GM04504 (cell line): ENCODE measurements at places on chromosomes 3 and 15.
A peak's percentile ranks its signal among the peaks of the same experiment; 100 is the strongest.

DNA sequence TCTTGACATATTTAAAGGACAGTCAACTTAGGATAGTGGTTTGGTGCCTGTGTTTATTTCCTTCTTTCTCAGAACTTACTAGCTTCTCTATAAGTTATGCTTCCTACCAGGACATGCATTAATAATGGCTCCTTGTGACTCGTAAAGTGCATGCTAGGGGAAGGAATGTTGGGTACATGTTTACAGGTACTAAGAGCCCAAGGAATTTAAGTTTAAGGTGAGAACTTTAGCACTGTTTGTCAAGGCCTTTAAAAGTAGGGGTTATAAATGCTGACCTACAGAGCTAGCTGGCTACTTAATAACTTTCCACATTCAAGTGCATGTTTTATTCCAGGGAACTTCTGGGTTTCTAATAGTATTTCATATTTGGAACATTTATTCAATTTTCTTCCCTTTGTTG lies at the start of gene TMEM207:
Gene TMEM207, minus strand, starts transcription at position 101 of the 400 bp plus-strand sequence. Its CDS starts 92 bp downstream, at position 9.
- DNase-seq = no peak

- DNase-seq = no peak
These were observed 176.1 kb upstream of the CHL1 start for GRCh38 chr3:20421-20820.

DNA sequence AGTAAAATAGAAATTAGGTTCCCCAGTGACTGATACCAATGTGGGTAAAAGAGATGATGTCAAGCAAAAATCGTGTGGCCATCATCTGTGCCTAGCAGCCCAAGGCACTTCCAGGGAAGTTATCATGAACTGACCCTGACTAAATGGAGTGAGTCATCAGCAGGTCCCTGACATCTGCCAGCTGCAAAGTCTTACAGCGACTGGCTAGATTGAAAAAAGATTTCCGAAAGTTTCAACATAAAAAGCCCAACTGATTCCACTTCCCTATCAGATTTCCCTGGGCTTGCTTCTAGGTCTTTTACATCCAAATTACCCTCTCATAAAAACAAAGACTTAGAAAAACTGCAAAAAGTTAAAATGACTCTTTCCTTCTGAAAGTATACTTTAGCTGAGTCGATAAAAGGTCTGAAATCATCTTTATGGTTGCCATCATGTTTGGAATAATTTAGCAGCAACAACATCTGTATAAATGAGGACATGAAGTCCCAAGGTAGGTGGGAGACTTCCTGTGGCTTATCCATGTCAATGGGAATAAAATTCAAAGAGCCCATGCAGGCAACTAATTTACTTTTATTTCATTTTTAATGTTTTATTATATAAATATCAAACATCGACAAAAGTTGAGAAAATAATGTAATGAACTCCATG lies 342.8 kb downstream of the ERC2 start:
- DNase-seq = peak; percentile 51

DNA sequence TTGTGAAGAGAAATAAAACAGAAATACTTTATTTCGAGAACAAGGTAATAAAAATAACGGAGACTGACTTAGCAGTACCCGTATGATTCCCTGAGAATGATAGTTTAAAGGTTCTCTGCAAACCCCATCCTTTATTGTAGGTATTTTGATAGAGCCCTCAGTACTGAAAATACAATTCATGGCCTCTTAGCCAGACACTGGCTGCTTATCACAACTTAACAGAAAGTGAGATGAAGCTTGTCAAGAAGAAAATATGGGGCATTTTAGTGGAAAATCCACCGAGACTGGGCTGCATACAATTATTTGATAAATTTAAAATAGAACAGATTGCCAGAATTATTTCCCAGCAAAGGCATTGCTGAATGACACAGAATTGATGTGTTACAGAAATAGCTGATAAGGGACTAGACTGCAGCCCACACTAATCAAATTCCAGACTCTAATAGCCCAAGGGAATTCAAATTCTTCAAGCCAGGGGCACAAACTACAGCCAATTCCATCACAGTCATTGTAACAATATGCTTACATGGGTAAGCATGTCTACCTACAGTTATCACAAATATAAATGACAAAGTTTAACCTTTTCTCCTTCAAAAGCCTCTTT lies 521.9 kb downstream of the PLOD2 start:
- DNase-seq = no peak

- DNase-seq = no peak
These were observed 143.4 kb downstream of the WNT5A start for GRCh38 chr3:55343486-55344357.

DNA sequence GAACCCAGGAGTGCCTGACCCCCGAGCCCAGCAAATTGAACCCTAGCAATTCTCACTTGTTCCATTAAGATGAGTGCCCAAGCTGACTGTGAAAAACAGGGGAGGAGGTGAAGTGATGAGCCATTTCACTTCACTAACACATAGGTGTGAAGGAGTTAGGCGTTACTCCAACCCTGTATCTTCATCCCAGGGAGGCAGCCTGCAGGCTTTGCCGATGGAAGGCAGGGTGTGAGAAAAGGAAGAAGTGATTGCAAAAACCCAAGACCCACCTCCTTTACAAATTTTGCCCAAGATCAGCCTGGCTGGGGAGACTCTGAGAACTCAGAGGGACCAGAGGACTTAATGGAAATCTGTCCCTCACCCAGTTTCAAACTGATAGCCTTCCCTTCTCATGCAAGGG lies 129.7 kb upstream of the WNT5A start:
- DNase-seq = no peak

DNA sequence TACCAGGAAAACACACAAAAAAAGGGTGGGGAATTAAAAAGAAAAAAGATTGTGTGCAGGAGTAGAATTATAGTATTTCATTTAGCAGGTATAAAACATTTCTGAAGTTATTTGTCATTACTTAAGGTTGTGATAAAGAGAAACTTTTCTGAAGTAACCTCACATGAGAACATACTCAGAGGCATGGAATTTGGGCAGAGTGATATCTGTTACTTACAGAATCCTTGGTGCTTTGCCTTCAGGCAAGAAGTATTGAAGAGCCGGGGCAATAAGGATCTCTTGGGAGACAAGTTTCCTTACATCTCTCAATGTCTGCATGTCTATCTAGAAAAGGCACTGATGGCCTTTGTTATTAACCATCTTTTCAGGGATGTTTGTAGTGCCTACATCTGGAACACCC lies 179.7 kb upstream of the ROBO1 start:
- no peak for DNase-seq

DNA sequence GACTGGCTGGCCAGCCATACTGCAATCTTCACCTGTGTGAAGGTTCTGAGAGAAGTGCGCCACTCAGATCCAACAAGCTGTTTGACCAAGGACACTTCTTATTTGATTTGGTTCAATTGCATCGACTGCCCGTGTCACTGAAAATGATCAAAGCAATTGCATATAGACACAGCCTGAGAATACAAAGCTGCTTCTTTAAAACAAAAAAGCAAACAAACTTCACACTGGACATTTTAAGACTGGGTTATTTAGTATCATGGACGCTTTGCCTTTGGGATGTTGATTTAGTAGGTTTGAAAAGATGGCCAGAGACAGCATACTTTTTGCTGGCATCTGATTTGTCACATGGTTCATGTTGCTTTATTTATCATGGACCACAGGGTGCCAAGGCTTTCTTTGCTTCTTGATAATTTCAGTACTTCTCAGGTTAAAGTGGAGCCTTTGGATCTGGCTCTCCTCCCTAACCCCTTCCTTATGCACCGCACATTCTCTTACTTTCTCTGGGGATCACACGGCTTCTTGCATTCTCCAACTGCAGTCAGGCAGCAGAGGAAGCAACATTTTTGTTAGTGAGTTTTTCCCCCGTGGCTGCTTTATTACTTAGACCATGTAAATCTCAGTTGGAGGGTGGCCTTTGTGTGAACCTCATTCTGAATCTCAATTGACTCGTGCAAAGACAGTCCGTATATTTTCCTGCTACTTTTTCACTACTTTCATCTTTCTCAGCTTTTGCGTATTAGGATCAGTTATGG lies 151.0 kb downstream of the CD47 start:
- no peak for DNase-seq

DNA sequence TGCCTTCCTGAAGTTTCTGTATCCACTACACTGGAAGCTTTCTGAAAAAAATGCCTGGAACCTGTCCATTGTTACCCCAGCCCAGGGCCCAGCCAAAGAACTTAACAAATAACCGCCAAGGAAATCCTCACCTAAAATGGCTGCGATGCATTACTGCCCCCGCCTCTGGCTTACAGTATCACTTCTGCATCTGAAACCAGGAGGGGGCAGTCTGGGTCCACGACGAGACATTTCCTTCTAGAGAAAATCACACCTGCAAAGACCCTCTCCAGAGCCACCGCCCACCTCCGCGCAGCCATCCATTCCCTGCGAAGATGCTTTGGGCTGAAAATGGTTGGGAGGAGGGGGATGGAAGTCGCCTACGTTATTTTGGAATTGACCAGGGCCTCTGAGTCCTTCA lies 22.4 kb upstream of the CELF6 start:
- DNase-seq = no peak

DNA sequence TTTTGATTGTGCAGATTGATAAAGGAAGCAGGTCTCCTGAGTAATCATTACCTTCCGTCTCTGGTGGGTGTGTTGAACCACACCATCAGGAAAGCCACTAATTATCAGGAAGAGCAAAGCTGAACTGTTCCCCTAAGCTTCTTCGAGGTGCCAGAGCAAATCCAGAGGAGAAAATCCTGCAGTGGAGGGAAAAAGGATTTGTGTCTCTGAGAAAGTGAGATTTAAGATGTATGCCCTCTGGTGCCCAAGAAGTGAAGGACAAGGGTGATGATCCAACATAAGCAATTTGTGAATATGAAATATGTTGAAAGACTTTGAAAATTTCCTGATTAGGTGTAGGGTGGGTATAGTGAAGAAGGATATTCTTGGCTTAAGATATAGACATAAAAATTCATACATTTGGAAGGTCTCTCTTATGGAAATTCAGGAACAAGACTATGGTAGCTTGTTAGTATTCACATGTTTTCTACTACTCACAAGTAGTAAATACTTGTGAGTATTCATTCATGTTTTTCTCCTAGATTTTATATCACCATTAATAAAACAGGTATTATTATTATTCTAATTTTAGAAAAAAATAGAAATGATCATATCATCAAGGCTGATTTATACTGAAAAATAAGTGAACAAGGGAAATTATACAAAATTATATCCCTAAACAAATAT lies 34.8 kb downstream of the COMMD2 start:
- no peak for DNase-seq

GRCh38 chr3:23239211-23240068 lies 36.3 kb downstream of the UBE2E2 start:
- no peak for DNase-seq

DNA sequence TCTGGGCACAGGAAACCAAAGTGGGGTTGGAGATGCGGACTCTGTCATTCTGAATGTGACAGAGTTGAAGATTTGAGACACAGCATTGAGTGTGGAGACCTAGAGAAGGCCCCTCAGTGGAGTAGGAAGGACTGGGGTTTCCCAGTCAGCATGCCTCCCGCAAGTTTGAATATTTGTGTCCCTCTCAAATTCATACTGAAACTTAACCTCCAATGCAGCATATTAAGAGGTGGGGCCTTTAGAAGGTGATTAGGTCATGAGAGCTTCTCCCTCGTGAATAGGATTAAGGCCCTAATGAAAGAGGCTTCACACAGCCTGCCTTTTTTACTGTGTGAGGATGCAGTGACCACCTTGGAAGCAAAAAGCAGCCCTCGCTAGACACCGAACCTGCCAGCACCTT lies 8.0 kb downstream of the HDDC3 start:
- DNase-seq = no peak

GRCh38 chr3:1495466-1495865 lies 402.6 kb downstream of the CNTN6 start:
- DNase-seq = no peak

GRCh38 chr3:184697845-184698244 lies 14.0 kb downstream of the MAGEF1 start:
- no peak for DNase-seq

GRCh38 chr15:60908332-60908731 lies 320.8 kb downstream of the RORA start:
- no peak for DNase-seq

DNA sequence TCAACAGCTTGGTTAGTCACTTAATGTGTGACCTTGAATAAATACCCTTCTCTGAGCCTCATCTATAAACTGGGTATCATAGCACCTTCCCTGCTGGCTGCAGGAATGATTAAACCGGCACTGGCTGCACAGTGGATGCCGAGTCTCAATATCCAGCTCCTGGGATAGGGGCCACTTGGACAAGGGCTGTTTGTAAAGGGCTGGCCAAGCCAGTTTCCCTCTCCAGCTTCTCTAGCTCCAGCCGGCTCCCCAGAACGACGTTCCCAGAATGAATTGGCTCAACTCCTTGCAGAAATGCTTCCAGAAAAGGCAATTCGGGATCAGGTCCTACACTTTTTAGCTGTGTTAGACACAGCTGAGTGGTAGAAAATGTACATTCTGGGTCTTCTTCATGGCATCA lies 58.8 kb downstream of the LSM3 start:
- no peak for DNase-seq
